IPS DF 19.7 (cell line): ENCODE measurements at places on chromosomes 12 and 14.

- no peak for DNase-seq
These were observed 405.6 kb downstream of the GLT1D1 start for GRCh38 chr12:129258781-129259318.

DNA sequence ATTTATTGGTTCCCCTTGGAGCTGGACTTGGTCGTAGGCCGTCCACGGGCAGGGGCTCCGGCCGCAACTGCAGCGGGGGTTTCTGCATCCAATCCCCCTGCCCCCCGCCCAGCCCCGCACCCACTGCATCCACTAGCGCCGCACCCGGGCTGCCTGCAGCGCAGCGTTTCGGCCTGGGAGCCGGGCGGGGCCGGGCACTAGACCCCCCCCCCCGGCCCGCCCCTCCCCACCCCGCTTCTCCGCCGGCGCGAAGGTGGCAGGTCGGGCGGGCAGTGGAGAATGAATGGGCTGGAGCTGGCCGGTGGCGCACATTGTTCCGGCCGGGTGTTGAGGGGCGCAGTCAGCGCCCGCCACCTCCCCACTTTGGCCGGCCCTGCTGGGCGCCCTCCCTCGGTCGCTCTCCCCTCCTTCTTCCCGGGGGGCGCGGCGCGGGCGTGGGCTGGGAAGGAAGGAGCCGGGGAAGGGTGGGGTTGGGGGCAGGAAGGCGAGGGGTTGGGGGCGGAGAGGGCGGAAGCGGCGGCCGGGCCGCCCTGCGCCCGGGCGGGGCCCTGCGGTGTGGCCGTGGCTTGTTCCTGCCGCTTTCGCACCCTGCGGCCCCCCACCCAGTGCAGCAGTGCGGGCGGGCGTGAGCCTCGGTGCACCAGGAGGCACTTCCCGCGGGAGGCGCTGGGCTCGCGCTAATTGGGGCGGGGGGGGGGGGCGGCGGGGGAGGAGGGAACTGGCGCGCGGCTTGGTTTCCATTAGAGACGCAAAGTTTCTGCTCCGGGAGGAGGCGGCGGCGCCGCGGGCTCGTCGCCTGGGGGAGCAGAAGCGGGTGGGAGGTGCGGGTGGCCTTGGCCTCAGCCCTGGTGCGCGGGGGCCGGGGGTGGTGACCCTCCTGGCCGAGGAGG is 841 bp downstream of the CALM1 start:
- no peak for DNase-seq

DNA sequence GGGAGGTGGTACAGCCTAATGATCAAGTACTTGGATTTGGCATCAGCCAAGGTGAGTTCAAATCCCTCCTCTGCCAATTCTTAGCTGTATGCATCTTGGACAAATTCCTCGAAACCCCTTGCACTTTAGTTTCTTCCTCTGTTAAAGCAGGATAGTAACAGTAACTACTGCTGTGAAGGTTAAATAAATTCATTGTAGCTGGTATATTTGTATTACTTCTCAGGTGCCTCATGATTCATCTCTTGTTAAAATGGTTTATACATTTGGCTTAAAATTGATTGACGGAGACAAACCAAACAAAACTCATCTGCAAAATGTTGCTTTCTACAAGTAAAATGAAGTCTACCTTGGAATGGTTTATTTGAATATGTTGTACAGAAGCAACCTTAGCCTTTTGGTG is 2.3 kb upstream of the PTPRB start:
- no peak for DNase-seq

GRCh38 chr12:109775172-109775881 is 57.9 kb downstream of the TRPV4 start:
- DNase-seq = no peak

- DNase-seq = no peak
These were observed 7.9 kb upstream of the GPRC5A start for GRCh38 chr12:12883369-12884001.

DNA sequence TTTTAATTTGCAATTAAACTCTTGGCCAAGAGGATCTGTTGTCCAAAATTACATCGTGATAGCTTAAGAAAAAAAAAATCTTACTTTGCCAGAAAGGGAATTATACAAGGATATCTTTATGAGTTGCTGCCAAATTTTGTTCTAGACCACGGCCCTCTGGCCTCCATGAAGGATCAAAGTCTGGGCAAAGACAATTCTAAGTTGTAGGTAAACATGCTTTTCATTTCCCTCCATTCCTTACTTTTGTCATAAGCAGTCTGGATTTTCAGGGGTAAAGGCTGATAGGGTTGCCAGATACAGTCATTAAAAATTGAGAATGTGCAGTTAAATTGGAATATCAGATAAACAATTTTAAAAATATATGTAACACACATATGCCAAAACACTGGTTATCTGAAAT is 135.1 kb downstream of the MON2 start:
- DNase-seq = no peak

DNA sequence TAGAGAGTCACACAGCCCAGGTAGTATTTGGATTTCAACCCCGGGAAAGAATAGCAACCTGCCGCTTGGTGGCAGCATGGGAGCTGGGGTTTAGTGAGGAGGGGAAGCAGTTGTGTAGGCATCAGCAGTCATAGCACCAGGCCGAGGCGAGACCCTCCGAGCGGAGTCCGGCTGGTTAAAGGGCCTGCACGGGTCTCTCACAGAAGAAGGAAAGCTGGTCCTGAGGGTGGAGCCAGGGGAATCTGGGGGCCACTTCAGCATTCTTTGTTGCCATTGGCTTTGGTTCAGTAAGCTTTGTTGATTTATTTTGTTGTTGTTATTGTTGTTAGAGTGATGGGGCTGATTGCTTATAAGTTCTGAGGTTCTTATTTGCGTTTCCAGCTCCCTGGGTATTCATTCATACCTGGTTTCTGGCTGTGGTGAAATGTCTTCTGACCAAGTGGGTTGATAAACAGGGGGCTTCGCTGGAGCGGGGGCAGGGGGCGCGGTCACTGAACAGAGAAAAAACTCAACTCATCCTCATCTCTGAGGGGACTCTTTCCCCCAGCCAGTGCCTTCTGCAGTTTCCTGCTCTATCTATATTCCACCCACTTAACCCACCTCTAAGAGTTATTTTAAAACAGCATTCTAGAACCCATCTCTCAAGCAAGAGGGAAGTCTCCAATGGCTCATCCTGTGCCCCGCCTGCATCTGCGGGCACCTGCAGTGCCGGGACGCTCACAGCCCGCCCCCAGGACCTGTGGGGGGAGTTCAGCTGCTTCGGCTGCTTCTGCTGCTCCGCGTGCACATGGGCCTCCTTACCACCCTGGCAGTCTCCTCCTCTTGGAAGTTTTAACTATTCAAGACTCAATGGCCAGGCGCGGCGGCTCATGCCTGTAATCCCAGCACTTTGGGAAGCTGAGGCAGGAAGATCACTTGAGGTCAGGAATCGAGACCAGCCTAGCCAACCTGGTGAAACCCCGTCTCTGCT is 11.6 kb downstream of the CKB start:
- DNase-seq = no peak

DNA sequence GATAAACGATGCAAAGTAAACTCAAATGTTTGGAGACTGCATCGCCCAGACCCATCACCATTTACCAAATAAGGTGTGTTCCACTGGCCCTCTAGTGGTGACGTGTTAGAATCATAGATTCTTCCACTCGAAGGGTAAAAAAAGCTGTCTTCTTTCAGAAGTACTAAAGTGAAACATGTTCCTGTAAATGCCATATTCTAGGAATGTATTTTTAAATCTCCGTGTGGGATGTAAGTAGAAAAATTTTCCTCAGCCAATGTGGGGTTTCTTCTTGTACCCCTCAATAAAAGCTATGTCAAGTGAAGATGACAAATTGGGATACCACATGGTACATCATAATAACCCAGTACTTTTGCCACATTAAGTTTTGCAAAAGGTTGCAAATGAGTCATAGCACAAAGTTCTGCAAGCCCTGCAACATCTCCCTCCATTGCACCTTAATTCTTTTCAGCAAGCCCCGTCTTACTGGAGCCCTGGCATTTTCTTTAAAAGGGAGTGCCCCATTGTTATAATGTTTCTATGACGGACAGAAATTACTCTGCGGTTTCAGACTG is 100.8 kb downstream of the CCER1 start:
- peak; percentile 3 for DNase-seq

GRCh38 chr12:56995201-56995929 is 11.0 kb downstream of the ZBTB39 start:
- DNase-seq = no peak

DNA sequence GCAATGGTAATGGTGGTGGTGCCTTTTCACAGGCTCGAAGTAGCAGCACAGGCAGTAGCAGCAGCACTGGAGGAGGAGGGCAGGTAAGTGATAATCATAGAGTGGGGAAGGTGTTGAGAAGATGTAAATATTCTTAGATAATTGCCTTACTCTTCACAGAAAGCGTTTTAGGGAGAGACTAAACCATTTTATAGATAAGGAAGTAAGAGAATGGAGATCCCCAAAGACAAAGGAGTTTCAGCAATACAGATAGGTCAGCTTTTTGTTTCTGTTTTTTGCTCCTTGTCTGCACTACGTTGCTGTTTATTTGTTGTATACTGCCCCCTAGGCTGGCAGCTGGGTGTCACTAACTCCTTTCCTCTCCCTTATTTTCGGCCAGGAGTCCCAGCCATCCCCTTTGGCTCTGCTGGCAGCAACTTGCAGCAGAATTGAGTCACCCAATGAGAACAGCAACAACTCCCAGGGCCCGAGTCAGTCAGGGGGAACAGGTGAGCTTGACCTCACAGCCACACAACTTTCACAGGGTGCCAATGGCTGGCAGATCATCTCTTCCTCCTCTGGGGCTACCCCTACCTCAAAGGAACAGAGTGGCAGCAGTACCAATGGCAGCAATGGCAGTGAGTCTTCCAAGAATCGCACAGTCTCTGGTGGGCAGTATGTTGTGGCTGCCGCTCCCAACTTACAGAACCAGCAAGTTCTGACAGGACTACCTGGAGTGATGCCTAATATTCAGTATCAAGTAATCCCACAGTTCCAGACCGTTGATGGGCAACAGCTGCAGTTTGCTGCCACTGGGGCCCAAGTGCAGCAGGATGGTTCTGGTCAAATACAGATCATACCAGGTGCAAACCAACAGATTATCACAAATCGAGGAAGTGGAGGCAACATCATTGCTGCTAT is 2.0 kb downstream of the SP1 start:
- DNase-seq = no peak

DNA sequence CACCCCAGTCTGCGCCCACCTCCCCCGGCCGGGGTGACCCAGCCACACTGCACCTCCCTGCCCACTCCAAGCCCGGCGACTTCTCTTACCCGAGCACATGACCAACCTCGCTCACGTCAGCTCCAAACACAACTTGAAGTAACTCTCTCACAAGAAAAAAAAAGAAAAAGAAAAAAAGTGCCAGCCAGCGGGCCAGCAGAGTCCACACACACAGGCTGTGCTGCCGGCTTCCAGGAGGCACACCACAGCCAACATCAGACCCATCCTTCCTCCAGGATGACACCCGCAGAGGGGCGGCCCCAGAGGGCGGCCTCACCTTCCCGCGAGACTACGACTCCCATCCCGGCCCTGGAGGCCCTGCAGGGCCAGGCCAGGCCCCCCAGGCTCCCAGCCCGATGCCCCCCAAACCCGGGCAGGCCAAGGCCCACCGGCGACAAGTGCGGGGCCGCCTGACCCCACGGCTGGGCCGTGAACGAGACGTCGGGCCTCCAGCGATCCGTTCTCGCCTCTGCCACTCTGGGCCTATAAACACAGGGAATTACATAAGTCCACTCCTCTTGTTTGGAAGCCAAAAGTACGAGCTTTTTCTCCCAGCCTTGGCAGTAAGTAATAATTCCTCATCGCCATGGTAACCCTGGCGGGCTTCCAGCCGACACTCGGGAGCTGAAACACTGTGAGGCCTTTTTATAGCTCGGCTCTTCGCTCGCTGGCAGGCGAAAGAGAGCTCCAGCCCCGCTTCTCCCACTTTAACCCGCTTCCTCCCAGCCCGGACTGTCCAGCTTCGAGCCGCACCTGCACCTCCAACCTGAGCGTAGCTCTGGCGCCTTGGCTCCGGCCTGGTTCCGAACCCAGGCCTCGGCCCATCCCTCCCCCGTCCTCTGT is 49.1 kb downstream of the NCOR2 start:
- DNase-seq = no peak

DNA sequence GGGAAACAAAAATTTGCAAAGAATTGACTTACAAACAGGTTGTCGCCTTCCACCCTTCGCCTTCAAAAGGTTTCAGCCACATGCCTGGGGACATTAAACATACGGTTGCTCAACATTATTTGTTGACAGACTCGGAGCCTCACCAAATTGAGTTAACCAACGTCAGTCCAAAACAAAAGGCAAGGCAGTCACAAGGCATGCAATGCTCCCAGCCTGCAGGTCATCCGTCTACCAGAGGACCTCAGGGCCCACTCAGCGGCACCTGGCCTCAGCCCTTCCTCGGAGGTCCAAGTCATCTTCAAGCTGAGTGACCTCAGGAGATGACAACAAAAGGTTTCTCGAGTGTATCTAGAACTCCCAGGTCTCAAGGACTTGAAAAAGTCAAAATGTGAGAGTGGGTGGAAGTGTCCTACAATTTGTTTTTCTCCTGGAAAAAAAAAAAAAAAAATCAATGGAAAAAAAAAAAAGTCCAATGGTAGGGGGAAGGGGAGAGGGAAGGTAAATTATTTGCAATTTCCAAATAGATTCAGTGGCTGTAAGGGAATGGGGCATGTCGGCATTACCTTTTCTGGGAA is 64.3 kb downstream of the KDM2B start:
- no peak for DNase-seq

DNA sequence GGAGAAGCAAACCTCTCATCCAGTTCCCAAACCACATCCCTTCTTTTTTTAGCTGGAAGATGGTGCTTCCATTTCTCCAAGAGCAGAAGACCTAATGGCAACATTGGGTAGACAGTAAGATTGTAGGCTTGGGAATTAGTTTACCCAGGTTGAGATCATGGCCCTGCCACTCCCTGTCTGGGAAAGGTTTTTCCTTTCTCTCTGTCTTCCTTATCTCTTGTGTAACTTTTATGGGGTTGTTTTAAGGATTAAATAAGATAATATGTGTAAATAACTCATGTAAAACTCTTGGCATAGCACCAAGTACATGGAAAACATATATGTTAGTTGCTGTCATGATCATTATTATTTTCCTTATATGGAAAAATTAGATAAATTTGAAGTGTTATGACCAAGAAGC is 23.2 kb upstream of the PSMA6 start:
- no peak for DNase-seq
